Right hindlimb (tissue), 1 donor: ENCODE measurements at places on chromosomes 6 and 20.

- DNase-seq: peak; percentile 74
Measured at GRCh38 chr6:2680264-2680922, 70.3 kb downstream of the MYLK4 start.

GRCh38 chr6:68059261-68059660 is 575.8 kb upstream of the ADGRB3 start:
- no peak for DNase-seq

DNA sequence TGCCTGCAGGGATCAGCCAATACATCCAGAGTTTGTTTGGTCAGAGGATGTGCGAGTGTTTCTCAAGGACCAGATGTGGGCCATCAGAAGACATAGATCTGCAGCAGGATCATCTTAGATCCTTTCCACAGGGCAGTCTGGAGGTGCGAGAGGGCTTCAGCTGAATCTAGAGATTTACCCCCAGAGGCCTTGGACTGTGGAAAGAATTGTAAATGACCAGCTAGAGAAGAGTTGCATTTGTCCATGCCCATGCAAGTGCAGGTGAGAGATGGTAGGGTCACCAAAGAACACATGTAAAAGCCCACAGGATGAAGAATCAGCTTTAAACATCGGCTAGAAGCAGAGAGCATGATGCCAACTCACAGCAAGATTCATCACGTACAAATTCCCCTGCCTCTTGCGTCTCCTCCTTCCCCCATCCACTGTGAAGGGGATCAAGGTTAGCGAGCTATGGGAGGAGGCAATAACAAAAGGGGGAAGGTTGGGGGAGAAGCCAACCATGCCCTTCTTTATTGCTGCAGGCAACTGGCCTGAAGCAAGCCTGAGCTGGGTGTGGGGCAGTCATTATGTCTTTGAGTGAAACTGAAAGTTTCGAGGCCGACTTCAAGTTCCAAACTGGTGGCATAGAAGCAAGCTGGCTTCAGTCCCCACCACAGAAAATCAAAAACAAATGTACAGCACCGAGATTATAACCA is 83.5 kb downstream of the SCML4 start:
- no peak for DNase-seq

- no peak for DNase-seq
Measured at GRCh38 chr6:54419885-54420284, 111.6 kb downstream of the TINAG start.

DNA sequence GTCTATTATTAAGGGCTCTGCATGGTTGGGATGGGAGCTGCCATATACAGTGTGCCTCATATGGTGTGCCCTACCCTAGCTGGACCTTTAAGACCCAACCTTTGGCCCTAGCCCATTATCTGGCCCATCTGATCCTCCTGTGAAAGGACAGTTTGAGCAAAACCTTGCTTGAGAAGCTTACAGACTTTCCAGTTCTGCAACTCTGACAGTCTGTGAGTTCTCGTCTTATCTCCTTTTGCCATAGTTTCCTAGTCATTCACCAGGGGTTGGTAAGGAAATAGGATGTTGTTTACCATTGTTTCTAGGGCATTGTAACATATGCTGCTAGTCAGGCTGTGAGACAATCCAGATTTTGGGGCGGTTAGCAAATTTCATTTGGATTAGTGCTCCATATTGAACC is 17.2 kb downstream of the CTNNBL1 start:
- DNase-seq: no peak

GRCh38 chr20:56371977-56372376 is 13.2 kb downstream of the FAM210B start:
- no peak for DNase-seq

DNA sequence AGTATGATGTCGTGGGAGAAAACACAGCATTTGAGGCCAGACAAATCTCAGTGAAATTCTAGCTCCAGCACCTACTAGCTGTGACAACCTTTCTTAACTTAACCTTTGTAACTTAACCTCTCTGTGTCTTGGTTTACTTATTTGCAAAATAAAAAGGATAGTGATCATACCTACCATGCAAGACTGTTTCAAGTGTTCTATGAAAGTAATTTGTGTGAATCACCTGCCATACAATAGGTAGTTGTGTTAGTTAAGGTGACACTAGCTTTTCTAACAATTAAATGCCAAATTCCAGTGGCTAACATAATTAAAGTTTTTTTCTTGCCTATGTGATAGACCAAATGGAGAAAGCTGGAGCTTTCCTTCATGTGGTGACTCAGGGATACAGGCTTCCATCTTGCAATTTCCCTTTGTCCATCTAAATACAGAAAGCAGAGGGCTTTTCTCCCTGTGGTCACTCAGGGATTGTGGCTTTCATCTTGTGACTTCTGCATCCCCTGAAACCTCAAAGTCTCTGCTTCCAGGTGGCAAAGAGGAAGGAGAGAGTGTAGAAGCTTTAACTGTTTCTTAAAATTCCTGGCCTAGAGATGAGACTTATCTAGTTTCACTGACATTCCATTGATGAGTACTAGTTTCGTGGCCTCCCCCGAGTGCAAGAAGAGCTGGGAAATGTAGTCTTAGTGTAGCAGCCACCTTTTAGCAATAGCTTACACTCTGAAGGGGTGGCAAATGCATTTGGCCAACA is 311.4 kb downstream of the CLIC5 start:
- no peak for DNase-seq

- DNase-seq: no peak
Measured at GRCh38 chr6:68978411-68978810, 343.3 kb downstream of the ADGRB3 start.

DNA sequence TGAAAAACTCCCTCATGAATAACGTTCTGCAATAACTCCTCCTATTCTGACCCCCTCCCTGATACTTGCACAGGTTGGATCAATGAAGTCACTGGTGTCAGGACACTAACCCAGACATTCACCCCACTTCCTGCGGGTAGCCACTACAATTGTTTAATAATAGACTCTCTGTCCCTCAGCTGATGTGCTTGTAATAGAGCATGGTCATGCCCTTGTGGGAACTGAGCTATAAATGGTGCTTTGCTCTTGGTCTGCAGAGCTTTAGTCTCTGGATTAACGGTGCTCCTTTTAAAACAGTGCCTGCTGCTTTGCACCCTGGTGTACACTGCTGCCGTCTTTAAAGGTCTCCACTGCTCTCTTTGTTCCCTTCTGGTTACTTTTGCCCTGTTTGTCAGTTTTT is 127.3 kb downstream of the BACH2 start:
- no peak for DNase-seq

DNA sequence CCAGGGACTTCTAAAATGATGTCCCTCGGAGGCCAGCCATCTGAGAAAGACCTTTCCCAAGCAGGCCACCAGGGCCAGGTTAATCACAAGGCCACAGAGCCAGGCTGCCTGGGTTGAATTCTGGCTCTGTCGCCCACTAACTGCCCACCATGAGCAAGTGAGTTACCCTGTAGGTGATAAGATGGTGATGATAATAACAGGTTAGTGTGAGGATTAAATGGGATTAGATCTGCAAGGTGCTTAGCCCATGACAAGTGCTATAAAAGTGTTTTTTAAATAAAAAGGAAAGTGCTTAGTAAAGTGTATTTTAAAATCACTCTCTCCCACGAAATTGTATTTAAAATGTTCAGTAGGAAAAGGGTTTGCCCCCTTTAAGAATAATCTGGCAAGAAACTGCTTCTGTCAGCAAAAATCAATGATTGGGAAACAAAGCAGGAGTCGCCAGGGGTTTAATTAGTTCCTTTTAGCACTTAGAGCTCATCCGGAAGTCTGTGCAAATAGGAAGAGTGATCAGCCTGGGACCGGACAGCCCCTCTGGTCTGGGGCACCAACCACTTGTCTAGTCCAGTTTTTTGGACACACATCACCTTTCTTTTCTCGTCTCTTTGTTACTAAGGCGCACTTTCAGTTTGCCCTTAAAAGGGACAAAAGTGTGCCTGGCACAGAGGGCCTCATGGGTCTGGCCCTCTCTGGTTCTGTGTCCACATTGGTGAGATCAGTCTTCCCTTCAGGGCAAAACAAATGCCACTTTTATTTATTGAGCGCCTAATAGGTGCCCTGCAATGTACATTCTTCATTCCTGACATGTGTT is 150.4 kb downstream of the GRM4 start:
- DNase-seq: no peak

GRCh38 chr6:148617530-148617929 is 129.3 kb upstream of the UST start:
- no peak for DNase-seq

GRCh38 chr6:128280960-128281359 is 239.4 kb downstream of the PTPRK start:
- DNase-seq: no peak

- no peak for DNase-seq
Measured at GRCh38 chr6:15254070-15254975, 8.5 kb downstream of the JARID2 start.

- no peak for DNase-seq
Measured at GRCh38 chr6:157200611-157201010, 122.7 kb downstream of the TMEM242 start.

GRCh38 chr6:119129148-119129967 is 50.9 kb upstream of the FAM184A start:
- DNase-seq: no peak

GRCh38 chr6:12138936-12139335 is 126.8 kb downstream of the HIVEP1 start:
- no peak for DNase-seq

- DNase-seq: peak; percentile 54
Measured at GRCh38 chr20:3699037-3699436, 13.4 kb downstream of the SIGLEC1 start.

- no peak for DNase-seq
Measured at GRCh38 chr6:33019372-33019771, 10.0 kb upstream of the HLA-DOA start.
